Aorta (tissue), 5 donors: ENCODE measurements at places on chromosomes 7 and 10.

DNA sequence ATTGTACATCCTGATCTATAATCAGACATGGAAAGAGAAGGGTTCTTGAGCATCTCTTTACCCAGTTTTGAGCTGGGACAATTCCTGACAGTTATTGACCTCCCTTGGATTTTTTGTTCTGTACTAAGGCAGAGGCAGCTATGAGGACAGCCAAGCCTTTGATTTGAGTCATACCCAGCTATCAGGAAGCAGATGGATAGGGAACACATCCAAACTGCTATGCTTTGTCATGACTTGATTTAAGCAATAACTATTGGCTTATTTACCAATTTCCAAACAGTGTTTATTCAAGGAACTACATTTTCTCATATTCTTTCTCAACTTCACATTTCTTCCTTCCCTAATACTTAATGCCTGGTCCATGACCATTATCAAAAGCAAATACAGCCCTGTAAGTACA, 396.4 kb upstream of the STEAP1 start:
- no peaks in the 10 kb centered on the region for H3K36me3 ChIP-seq
- H3K27me3 ChIP-seq: no peaks in the 10 kb centered on the region
- H3K4me3 ChIP-seq: no peak overlapping the region
- no peaks in the 10 kb centered on the region for H3K4me1 ChIP-seq

GRCh38 chr10:8520382-8520781, 465.9 kb downstream of the GATA3 start:
- no peaks in the 10 kb centered on the region for H3K27me3 ChIP-seq
- H3K27ac ChIP-seq: no peak overlapping the region
- H3K4me1 ChIP-seq: no peaks in the 10 kb centered on the region
- H3K36me3 ChIP-seq: no peaks in the 10 kb centered on the region
- no peak for DNase-seq

DNA sequence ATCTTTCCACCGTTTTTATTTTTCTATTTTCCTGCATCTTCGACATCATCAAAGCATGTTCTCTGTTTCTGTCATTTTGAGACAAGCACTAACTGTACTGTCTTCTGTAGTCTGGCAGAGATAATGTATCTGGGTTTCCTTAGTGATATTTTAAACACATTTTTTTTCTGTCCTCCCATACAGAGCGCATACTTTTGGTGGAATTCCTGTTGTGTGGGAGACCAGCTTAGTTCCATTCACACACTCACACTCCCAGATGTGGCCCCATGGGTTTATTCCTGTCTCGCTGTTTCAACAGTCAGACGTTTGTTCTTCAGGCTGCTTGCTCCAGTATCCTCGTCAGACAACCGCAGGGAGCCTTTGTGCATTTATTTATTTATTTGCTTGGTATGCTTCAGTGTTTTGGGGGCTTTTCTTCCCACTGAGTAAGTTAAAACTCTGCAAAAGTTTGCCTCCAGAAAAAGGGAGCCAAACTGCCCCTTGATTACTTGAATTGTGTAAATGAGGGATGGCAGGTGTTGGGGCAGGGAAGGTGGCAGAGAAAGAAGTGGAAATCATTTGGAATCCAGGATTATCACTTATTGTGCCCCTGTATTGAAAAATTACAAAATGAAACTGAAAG, 456.8 kb upstream of the KLF6 start:
- peak overlapping the region; percentile 96 for H3K27ac ChIP-seq
- no peak for DNase-seq

DNA sequence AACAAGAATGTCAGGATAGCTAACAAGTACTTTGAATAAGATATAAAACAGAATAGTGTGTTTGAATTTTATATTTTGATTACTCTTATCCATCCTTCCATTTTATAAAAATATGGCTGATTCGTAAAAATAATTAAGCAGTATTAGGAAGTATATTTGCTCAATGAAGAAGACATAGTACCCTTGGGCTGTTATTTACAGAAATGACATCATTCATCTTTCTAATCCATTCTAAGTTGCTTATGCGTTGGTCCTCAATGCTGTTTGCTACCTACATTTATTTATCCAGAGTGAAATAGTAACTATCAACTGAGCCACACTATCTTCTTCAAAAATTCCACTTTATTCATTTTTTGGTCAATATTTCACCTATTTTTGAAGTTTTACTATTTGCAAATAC, 2.1 kb upstream of the ZNF804B start:
- H3K27me3 ChIP-seq: no peaks in the 10 kb centered on the region
- H3K36me3 ChIP-seq: no peaks in the 10 kb centered on the region
- no peaks in the 10 kb centered on the region for H3K4me1 ChIP-seq

- no peaks in the 10 kb centered on the region for H3K27me3 ChIP-seq
- no peaks in the 10 kb centered on the region for H3K36me3 ChIP-seq
Measured at GRCh38 chr7:133958822-133959221, 168.3 kb upstream of the LRGUK start.

- no peak for DNase-seq
- H3K4me1 ChIP-seq: no peaks in the 10 kb centered on the region
- H3K27ac ChIP-seq: no peak overlapping the region
- no peaks in the 10 kb centered on the region for H3K36me3 ChIP-seq
- H3K27me3 ChIP-seq: no peaks in the 10 kb centered on the region
Measured at GRCh38 chr10:120802935-120803334, 48.2 kb upstream of the WDR11 start.

GRCh38 chr7:128274884-128275603, 34.0 kb downstream of the LEP start:
- no peaks in the 10 kb centered on the region for H3K27me3 ChIP-seq
- no peak overlapping the region for H3K27ac ChIP-seq
- no peak for DNase-seq
- H3K36me3 ChIP-seq: no peaks in the 10 kb centered on the region

DNA sequence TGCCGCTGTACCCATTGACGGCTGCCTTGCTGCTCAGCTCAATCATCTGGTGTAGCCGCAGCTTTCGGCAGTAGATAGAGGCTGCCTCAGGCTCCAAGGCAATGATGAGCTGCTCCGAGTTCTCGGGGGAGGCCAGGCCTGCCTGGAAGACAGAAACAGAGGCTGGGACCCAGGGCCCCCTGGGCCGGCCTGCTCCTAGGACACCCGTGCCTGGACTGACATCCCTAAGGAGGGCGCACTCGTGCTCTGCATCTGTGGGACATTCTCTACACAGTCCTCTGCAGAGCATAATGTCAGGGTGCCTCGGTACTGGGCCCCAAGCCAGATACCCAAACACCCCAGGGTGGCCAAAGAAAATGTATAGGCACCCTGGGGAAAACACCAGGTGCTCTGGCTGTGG, 58.5 kb downstream of the HSPA12A start:
- H3K4me3 ChIP-seq: no peak overlapping the region
- H3K36me3 ChIP-seq: no peaks in the 10 kb centered on the region
- no peak for DNase-seq
- H3K27me3 ChIP-seq: no peaks in the 10 kb centered on the region
- H3K27ac ChIP-seq: no peak overlapping the region

- no peak for DNase-seq
- no peak overlapping the region for H3K27ac ChIP-seq
Measured at GRCh38 chr10:53276797-53277196, 504.2 kb upstream of the MBL2 start.

GRCh38 chr10:130016993-130017630, 53.0 kb upstream of the EBF3 start:
- no peak overlapping the region for H3K27ac ChIP-seq
- DNase-seq: no peak
- no peaks in the 10 kb centered on the region for H3K36me3 ChIP-seq
- H3K4me3 ChIP-seq: no peak overlapping the region
- no peaks in the 10 kb centered on the region for H3K4me1 ChIP-seq
- H3K27me3 ChIP-seq: no peaks in the 10 kb centered on the region
